ENCODE measurements at places on chromosomes 5 and 9.

DNA sequence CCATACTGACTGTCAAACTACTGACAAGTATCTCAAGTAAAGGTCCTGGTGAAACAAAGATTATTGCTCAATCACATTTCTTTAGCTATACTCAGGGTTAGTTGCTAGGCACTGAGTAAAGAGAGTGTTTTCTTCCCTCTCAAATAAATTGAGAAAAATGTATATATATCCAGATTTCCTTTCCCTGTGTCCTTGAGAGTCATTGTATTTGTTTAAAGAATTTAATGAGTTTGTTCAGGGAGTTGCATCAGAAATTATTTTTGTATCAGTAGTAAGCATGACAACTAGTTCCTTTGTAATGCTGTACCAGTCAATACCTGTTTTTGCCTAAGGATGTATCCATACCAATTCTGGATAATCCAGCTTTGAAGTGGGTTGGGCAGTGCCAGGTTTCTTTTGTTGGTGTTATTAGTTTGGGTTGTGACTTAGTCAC is 3.2 kb upstream of the ANKHD1 start:
- no peak for DNase-seq

GRCh38 chr9:108197008-108197365 is 658.8 kb downstream of the ACTL7B start:
- no peak for DNase-seq

- no peak for DNase-seq
Measured at GRCh38 chr5:66877843-66878242, 281.6 kb downstream of the MAST4 start.

DNA sequence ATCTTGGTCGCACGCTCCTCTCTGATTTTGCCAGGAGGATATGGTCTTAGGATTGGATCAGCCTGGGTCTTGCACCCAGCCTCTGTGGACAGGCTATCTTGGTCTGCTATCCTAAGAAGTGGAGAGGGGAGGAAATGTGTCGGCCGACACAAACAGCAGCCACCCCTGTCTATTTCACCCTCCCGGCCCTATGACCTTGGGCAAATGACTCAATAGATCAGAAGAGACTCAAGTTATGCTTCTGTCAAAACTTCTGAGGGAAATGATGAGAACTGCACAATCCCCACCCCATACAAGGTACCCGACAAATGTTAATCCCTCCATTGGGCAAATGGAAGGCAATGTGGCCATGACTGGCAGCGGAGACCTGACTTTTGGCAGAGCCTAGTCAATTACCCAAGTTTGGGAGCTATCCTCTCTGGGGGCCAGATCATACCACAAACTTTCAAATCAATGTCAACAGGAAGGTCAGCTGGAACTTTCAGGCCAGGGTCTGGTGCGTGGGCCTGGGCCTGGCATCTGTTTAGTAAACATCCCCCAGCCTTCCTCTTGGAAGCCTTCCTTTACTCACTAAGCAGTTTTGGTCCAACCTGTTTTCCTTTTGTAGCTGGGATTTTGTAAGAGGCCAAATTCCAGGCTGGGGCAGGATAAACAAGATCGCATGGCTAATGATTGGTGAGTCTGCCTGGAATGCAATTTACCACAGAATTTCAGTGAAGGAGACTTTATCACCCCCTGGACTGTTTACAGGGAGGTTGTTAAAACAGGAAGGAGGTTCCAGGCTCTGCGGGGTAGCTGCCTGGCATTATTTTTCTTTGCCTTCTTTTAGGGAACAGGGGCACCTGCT is 64.2 kb upstream of the CPEB4 start:
- no peak for DNase-seq

- no peak for DNase-seq
Measured at GRCh38 chr5:90898326-90899013, 339.9 kb downstream of the ADGRV1 start.

- no peak for DNase-seq
Measured at GRCh38 chr5:141298376-141298775, 5.5 kb downstream of the SLC25A2 start.

GRCh38 chr5:13731121-13731628 is 213.3 kb downstream of the DNAH5 start:
- no peak for DNase-seq

- DNase-seq = peak; percentile 9
Measured at GRCh38 chr9:76092572-76092971, 202.1 kb downstream of the PCSK5 start.

GRCh38 chr9:95522871-95523370 is 6.2 kb upstream of the PTCH1 start:
- no peak for DNase-seq

Data from NCI-H82 (cell line).